Stimulated activated CD8-positive, alpha-beta memory T cell treated with anti-CD3 and anti-CD28 coated beads, Interleukin-4, amount 100 ng/mL, for 4 hours (primary cell): ENCODE measurements at places on chromosomes 4 and X.

- no peak for DNase-seq
These were observed 325.0 kb upstream of the HAND2 start for GRCh38 chr4:173855015-173855414.

GRCh38 chr4:11424000-11424399 lies 4.7 kb downstream of the HS3ST1 start:
- no peak for DNase-seq

- DNase-seq, result no peak
These were observed 25.2 kb downstream of the LRIT3 start for GRCh38 chr4:109872950-109873656.

DNA sequence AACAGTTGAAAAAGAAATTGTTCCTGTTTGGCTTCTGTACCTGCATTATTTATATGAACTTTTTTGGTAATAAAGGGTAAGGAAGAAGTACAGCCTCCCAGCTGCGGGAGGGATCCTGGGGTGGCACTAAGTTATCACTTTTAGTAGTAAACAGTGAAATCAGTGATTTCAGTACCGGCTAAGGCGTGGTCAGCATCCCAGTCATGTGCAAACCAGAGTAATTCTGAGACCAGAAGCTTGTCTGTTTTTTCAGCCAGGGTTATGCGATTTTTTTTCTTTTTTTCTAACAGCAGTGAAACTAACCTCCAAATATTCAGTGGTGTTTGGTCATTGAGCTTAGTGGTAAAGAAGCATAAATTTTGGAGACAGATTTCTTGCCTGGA lies 3.3 kb downstream of the EGF start:
- no peak for DNase-seq

- no peak for DNase-seq
These were observed 80.3 kb downstream of the LNX1 start for GRCh38 chr4:53511014-53511413.

GRCh38 chr4:52019936-52020657 lies at the start of gene LRRC66:
Gene LRRC66, minus strand, starts transcription at chr4:52020363. Its CDS starts 2,750 bp downstream, at chr4:52017613.
- no peak for DNase-seq
